ENCODE measurements at places on chromosomes 11 and 22.
A peak's percentile ranks its signal among the peaks of the same experiment; 100 is the strongest.

GRCh38 chr22:17087498-17088131, 2.8 kb downstream of the IL17RA start:
- no peak for DNase-seq

DNA sequence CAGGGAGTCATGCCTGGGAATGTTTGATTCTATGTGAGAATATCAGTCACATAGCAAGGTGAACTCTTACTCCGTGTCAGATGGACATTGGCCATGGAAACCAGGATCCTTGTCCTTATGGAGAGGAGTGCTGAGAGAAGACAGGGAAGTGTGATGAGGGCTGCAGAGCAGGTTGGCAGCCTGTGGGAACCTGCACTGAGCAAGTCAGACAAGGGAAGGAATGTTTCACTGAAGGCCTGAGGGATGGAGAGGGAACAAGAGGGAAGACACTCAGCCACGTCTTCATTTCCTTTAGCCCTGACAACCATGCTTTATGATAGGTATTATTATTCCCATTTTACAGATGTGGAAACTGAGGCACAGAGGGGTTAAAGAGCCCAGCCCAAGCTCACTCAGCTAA, 38.4 kb upstream of the HORMAD2 start:
- DNase-seq, result no peak

DNA sequence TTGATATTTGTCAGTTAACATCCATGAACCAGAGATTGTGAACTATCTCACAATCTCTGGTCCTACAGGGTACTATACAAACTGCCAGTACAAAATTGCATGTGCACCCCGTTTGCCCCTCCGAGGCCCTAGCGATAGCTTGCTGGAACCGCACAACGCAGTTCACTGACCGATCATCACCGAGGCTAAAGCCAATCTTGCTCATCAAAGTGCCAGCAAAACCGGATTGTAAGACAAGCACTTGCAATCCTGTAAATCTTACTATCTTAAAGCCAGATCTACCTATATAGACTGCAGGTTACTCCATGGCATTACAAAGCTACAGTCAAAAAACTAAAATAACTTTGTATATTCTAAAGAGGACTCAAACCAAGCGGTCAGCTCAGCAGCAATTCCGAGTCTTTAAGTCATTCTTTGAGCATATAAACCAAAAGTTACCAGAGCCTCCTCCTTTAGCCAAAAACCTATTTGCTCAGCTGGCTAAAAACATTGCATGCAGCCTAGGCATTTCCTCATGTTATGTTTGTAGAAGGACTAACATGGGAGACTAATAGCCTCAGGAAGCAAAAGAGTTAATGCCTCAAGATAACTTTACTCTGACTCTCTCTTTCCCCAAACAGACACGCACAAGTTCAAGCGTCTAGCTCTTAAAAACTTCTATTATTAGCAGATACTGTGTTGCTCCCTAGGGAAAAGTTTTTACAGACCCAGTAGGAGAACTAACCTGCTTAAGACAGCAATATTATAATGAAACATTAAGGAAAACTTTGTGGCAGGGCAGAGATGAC, 30.7 kb upstream of the CPT1A start:
- no peak for DNase-seq

DNA sequence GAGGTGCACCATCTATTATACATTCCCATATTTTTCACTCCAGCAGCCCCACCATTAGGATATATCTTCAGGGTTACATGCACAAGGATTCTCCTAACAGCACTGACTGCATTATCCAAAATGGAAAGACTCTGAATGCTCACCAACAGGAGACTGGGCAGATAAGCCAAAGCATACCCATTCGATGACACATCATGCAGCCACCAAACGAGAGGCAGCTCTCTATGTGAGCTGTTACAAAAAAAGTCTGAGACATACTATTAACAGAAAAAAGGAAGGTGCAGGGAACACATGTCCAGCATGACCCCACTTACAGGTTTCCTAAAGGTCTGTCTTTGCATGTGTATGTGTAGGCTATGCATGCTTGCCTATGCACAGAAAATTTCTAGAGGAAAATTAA, 12.4 kb upstream of the SERPIND1 start:
- DNase-seq, result no peak

- no peak for DNase-seq
Measured at GRCh38 chr11:120605469-120605868, 93.9 kb downstream of the GRIK4 start.

DNA sequence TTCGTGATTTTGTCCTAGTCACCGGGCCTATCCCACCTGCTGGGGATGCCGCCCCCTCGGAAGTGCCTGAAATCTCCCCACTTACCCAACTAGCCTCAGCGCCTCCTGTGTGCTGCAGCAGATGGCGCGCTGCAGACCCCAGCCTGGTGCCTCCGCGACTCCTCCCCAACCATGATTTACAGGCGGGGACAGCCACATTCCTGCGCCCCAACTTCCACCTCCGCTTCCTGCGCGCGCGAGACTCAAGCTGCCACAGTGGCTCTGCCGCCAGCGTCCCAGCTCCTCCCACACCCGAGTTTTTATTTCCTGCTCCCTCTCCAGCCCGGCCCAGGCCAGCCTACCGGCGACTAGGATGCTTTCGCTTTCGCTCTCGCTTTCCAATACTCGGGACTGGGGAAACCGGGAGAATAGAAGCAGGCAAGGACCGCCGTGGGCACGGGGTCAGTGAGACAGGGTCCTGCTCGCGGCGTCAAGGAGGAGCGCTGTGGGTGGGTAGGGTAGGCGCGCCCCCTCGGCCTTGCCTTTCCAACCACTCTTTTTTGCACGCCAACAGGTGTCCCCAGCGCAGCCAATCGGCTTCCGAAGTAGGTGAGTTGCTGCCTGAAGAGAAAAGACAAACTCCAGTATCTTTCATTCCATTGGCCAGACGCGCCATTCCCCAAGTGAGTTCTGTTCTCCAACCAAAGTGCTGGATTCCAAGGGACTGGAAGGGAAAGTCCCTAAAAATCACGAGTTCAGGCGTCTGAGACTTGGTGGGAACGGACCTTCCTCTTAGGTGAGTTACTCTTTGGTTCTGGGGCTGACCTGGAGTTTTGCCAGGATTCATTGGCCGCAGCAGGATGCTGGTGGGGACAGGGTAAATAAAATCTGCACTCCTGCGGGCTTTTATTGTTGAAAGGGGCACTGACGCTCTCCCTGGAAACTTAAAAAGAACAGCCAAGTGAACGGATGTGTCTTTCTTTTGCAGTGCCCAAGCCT, at the start of gene FAM111A:
Gene FAM111A, plus strand, starts transcription at position 327 of the 978 bp plus-strand sequence. CDS start 6,017 bp downstream, outside the sequence.
- peak; percentile 46 for DNase-seq

DNA sequence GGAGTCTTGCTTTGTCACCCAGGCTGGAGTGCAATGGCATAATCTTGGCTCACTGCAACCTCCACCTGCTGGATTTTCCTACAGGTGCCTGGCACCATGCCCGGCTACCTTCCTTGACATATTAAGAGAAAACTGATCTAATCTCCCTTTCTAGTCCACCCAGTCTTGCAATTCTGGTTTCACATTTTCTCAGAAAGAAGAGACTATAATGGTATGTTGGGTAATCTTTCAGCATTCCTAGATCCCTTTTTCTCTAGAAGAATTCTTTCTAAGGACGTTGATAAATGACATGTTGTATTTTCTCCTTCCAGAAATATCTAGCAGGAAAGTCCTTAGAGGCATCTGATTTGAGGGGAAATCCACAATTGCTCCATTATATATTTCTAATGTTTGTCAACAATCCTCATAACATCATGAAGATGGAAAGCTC, 10.4 kb upstream of the HSPA8 start:
- DNase-seq, result no peak

- no peak for DNase-seq
Measured at GRCh38 chr11:18668131-18668530, 30.4 kb upstream of the TMEM86A start.

DNA sequence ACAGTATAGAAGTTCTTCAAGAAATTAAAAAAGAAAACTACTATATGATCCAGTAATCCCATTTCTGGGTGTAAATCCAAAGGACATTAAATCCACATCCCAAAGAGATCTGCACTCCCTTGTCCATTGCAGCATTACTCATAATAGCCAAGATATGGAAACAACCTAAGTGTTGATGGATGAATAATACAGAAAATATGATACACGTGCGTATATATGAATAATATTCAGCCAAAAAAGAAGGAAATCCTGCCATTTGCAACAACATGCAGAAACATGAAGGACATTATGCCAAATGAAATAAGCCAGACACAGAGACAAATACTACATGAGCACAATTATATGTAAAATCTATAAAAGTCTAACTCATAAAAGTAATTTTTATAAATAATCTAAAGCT, 306.3 kb upstream of the ANO3 start:
- DNase-seq, result no peak

DNA sequence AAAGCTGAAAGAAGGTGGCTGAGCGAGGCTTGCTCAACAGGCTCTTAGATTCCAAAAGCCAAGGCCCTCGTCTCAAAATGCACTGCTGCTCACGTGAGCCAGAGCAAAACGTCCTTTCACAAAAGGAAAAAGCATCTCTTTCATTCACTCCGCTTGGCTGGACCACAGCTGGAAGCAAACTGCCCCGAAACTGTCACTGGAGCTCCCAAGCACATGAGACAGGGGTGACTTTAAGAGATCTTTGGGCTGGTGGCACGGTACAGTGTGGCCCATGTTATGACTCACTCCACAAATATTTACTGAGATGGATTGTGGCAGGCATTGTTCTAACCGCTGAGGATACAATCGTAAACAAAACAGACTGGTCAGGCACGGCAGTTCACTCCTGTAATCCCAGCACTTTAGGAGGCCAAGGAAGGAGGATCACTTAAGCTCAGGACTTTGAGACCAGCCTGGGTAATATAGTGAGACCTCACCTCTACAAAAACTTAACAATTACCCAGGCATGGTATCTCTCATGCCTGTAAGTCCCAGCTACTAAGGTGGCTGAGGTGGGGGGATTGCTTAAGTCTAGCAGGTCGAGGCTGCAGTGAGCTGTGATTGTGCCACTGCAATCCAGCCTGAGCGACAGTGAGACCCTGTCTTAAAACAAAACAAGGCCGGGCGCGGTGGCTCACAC, 3.6 kb downstream of the PLA2G6 start:
- DNase-seq, result no peak

- no peak for DNase-seq
Measured at GRCh38 chr11:15967966-15968365, 388.4 kb downstream of the SOX6 start.

DNA sequence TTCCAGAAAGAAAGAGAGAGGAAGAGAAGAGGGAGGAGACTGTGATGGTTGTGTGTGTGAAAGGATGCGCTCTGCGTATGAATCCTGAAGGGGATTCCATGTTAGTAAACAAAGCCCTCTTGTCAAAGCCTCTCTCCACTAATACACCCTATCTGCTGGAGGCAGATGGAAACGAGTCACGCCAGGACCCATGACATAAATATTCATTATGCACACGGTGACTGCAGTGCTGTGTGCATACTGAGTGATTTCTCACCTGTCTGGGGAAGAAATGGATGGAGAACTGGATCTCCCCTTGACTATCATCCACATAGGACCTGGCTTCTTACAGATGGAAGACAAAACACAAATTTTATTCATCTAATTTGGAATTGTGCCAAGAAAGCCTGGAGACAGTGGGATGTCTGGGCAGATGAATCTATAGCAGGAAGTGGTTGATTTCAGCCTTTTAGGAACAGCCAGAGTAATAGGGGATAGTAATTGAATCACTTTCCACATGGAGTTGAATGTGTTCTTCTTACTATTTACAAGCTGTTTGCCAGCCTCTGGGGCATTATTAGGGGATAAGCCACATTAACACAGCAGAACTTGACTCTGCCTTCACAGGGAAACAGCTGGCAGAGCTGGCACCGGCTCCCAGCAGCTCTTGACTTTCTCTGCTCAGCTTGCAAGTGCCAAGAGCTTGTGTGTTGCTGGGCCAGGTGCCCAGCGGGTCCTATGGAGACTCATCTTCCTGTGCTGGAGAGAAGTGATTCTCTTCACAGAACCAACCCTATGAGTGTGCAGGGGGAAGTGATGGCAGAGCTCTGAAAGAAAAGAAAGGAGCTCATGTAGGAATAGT, 9.0 kb downstream of the MTNR1B start:
- no peak for DNase-seq

- no peak for DNase-seq
Measured at GRCh38 chr11:13834463-13834862, 128.1 kb upstream of the SPON1 start.

GRCh38 chr22:30362651-30363281, 6.0 kb downstream of the CCDC157 start:
- DNase-seq, result no peak

DNA sequence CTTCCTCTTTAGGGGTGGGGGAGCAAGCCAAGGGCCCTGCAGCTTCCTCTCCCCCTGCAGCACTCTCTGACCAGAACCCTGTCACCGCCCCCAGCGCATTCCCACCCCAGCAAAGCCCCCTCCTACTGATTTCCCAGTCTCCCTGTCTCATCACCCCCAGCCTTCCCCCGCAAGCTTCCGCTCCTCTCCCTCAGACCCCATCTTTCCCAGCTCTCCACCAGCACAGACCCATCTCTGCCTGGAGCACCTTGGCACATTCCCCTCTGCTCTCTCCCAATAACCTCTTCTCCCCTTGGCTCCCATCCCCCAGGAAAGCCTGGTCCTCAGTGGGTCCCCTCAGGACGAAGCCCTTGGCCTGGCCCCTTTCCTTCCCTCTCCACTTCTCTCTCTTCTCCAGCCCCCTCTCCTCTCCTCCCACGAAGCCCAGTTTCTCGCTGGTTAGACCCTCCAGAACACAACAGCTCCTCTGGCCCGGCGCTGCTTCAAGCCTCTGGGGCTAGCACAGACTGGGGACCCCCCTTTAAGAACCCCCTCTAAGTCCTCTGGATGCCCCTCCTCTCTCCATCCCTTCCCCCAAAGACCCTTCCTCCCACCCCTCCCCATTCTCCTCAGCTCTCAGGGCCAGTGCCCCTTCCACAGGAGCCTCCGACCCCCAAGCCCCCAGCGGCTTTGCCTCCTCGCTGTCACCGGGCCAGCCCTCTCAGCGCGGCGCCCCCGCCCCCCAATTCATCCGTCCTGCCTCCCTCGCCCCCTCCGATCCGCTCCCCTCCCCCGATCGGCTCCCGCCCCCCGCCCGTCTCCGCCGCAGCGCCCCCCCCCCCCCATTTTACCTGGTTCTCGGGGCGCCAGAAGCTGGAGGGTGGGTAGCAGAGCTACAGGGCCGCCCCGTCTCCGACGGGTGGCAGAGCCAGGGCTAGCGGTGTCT, 594 bp downstream of the NRXN2 start:
- DNase-seq, result no peak

DNA sequence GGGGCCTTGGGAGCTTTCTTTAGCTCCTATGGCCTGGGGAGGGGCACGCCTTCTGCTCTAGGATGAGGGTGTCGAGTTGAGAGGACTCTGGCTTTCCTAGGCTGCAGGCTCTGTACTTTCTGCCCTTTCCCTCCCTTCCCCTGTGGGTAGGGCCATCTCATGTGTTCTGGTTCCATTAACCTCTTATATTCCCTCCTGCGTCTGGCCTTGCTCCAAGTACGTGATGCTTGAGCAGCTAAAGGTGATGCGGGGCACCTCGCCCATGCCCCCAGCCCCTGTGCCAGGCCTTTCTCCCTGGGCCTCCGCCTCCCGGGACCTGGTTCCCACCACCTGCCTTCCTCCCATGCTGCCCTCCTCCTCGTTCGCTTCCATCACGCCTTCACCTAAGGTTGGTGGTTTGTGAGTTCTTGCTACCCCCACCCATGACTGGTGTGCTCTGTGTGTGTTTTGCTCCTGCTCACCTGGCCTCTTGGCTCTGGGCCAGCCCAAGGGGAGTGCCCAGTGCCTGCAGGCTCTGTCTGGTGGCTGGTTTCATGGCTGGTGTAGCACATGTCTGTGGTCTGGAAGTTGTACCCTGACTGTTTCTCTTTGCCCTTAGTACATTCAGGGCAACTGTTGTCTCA, 34.1 kb downstream of the PHLDB1 start:
- no peak for DNase-seq

- no peak for DNase-seq
Measured at GRCh38 chr11:116468699-116469098, 304.1 kb downstream of the BUD13 start.
